ENCODE measurements at places on chromosomes 7 and 10. TPM values are rescaled to one million over a fixed set of nuclear protein-coding genes. Genes with fewer than 3 reads are reported as not detected.

XRCC2 gene
- 2.9 TPM for total RNA-seq

CYP2C18 gene
- total RNA-seq, result 4.5 TPM

CDK14 gene
- 32.0 TPM for total RNA-seq

COL26A1 gene
- 4.7 TPM for total RNA-seq

GRCh38 chr7:156625580-156625979 lies 15.0 kb upstream of the RNF32 start:
- DNase-seq, result no peak

- peak; percentile 92 for DNase-seq
These were observed 41.2 kb upstream of the TNS3 start for GRCh38 chr7:47622946-47623640.

PDK4 gene
- 86.9 TPM for total RNA-seq

DNA sequence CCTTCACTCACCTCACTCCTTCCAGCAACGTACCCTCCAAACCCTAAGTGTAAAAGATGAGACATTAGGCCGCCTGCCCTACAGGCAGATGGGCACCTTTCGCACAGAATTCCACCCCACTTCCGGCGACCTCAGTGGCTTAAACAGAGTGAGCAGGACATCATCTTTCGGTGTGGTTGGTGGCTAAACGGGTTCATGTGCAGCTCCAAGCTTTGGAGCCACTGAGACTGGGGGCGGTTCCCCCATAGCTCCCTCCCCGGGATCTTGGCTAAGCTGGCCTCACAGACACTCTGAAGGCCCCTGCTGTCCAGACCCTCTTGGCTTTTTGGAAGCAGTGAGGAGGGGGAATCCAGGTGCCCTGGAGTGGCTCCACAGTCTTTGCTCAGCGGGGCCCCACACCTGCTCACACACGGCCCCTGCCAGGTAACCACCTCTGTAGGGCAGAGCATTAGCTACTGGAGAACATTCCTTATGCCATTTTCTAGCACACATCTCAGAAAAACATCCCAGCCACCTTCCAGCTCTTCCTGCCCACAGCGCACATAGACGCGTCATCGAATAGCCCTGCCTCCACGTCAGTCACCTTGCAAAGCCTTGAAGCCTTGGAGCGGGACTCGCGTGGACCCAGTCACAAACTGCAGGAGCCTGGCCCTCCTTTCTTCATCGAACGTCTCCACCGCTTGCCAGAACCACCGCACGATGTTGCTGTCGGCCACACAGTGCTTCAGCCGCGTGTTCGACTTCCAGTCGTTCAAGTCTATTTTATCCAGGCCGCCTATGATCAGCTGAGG lies 108.8 kb downstream of the SMURF1 start:
- no peak for DNase-seq

GRCh38 chr7:157683747-157684156 lies 346.9 kb downstream of the DNAJB6 start:
- peak; percentile 10 for DNase-seq

DNA sequence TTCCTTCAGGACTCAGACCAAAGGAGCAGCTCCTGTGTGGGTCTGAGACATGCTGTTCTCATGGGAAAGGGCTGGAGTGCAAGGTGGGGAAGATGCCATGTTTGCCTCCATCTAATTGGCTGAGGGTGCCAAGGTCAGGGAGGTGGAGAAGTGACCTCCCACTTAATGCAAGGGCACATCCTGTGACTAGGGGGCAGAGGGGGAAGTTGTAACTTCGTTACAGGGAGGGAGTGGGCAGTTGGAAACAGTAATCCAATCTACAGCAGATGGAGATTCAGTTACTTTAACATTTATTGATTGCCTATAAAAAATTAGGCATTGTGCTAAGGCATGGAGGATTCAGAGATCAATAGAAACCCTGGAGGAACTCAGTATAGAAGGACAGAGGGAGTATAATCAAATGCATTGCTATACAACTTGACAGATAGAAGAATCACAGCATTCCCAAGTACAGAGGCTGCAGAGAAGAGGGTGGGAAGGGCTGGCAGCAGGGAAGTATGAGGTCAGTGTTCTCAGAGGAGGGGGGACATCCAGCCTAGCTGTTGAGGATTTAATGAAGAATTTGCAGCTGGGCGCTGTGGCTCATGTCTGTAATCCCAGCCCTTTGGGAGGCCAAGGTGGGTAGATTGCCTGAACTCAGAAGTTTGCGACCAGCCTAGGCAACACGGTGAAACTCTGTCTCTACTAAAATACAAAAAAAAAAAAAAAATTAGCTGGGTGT lies 75.9 kb downstream of the CCNY start:
- DNase-seq, result no peak

DNA sequence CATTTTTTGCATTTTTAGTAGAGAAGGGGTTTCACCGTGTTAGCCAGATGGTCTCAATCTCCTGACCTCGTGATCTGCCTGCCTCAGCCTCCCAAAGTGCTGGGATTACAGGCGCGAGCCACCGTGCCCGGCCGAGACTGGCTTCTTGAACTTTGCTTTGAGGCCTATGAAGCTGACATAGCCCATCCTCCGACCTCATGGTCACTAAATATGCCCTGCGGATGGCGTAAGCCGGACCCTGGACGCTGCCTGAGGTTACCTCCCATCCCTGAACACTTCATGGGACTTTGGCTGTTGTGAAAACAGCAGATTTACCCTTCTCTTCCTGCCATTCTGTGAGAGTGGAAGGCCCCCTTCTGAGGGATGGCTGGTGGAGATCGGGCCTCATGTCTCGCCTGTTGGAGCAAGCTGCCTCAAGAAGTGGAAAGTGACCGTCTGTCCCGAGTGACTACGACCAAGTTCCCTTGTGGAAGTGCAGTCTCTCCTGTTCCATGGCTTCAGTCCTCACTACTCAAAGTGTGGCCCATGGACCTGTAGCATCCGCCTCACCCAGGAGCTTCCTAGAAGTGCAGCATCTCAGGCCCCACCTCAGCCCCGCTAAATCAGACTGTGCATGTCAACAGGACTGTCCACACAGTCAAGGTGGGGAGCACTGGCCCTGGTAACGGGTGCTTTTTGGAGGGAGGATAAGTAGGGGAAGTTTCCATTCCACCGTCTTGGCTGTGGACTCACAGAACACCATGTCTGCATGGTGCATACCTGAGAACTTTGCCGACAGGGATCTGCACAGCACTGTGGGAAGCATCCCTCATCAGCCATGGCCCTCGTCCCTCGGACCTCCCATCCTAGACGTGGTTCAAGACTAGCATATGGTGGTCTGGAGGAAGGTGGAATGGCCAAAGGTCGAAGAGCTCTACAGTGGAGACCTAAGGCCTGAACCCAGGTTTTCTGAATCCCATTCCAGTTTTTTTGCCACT lies 210.5 kb upstream of the SHH start:
- DNase-seq, result no peak

UTF1 gene
- 0.52 TPM for total RNA-seq

DNA sequence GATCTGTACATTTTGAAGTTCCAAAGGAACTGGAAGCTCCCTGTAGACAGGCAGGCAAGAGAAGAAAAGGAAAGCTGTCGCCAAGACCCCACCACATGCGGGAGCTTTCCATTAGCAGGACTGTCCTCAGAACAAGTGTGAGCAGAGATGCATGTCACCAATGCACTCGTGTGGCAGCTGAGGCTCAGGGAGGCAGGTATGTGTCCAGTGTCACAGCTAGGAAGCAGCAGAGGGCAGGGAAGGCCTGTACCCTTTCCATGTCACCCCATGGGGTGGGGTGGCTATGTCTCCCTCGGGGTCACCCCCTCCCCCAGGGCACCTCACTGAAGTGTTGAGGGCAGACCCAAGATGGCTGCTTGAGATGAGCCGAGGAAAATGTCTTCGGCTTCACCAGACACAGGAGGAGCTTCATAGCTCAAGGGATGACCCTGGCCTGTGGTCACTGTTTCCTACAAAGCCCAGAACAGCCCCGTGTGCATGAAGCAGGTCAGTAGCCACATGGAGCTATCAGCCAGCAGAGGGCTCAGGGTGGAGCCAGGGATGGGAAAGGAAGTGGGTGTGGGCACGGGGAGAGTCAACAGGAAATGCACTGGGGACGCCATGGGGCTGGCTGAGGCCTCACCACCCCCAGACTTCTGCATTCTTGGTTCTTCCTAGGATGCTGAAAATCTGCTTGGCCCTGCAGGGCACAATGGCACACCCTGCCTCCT lies 96.6 kb downstream of the FAM53B start:
- peak; percentile 33 for DNase-seq

DNA sequence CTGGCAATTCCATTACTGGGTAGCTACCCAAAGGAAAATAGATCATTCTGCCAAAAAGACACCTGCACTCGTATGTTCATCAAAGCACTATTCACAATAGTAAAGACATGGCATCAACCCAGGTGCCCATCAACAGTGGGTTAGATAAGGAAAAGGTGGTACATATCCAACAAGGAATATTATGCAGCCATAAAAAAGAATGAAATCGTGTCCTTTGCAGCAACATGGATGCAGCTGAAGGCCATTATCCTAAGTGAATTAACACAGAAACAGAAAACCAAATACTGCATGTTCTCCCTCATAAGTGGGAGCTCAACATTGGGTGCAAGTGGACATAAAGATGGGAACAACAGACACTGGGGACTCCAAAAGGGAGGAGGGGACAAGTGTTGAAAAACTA lies 93.2 kb downstream of the HIP1 start:
- no peak for DNase-seq

DNA sequence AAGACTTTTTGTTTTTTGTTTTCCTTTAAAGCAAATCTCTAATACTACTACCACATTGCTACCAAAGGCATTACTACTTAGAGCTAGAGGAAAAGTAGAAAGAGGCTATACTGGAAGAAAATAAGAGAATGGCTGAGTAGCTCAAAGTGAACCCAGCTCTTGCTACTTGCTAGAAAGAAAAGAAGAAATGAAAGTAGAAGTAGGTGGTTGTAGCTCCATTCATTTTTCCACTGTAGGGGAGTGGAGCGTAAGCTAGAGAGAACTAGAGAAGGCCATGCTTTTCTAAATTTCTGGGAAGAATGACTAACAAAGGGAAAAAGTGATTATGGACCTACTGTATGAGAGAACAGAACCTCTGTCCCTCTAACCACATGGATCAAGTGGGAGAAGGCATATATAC lies 184.4 kb downstream of the PON1 start:
- no peak for DNase-seq

GRCh38 chr7:107555893-107556292 lies 7.8 kb downstream of the COG5 start:
- DNase-seq, result no peak

MARVELD1 gene
- 22.3 TPM for total RNA-seq

DNA sequence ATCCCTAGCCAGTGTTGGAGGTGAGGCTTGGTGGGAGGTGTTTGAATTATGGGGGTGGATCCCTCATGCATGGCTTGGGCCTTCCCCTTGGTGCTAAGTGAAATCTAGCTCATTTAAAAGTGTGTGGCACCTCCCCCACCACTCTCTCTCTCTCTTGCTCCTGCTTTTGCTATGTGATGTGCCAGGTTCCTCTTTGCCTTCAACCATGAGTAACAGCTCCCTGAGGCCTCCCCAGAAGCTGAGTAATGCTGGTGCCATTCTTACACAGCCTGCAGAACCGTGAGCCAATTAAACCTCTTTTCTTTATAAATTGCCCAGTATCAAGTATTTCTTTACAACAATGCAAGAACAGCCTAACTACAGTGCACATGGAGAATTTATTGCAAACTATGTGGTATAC lies 188.8 kb upstream of the POT1 start:
- DNase-seq, result no peak

DNA sequence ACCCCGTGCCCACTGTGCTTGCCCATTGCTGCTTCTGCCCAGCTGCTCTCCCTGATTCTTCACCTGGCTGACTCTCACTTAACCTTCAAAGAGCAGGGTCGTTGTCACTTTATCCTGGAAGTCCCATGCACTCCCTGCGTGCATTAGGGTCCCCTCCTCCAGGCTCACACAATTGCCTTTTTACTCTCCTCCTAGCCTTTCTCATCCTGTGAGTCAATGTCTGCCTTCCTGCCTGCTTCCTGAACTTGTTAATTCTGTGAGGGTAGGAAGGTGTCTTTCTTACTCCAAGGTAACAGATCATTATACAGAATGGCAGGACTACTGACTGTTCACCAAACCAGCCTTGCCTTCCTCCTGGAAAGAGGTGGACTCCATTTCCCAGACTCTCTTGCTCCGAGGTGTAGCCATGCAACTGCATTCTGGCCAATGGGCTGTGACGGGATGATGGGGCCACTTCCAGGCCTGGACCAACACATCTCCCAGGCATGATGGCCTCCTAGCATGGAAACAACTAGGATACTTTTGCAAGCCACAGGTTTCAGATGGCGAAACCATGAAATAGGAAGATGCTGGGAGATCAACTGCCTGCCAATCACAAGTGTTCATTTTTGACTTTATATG lies 54.7 kb downstream of the ARHGAP22 start:
- DNase-seq, result no peak

DNA sequence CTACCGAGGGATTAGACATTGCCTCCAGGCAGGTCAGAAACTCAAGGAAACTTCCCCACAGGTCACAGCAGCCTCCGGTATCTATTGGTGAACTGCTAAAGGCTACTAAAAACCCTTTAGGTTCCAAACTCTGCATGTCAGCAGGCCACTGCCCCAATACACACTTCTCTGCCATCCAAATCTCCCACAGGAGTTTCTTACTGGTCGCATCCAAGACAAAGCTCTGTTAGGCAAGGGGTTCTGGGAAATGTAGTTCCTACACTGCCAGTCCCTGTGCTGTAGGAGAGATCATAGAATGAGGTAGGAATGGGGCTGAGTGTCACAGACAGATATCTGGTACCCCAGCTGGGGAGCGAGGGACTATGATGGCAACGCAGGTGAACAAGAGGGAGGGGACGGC lies 757.0 kb upstream of the C7orf33 start:
- no peak for DNase-seq

DNA sequence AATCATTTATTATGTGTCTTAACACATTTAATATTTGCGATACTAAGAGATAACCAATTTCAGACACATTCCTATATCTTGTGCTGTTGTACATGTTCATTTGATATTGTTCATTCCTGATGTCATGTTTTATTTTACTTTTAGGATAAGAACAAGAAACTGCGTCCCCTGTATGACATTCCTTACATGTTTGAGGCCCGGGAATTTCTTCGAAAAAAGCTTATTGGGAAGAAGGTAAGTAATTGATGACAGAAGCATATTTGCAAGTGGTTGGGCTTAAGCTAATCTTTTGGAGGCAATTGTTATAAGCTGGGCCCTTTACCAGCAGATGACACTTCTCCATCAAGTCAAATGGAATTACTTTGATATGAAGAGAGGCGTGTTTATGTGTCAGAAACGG lies 155.3 kb downstream of the SND1 start:
- DNase-seq, result no peak

GRCh38 chr10:121597504-121598262 lies 561 bp downstream of the FGFR2 start:
- peak; percentile 57 for DNase-seq

DNA sequence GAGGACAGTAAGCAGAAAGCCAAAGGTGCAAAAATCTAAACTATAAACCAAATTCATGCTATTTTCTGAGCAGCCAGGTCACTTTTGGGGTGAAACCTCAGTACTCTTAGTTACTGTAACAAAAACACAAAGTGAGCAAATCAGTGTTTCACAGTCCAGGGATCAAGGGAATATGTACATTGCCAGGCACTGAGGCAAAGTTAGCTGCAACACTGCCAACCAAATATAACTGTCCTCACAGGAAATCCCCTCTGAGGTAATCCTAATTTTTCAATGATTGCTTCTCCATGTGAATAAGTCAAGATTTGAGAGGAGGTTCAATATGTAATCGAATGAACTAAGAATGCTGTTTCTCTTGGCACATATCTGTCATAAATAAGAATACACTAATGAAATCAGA lies 229.7 kb downstream of the TSPAN12 start:
- DNase-seq, result no peak

GRCh38 chr7:111903016-111903415 lies 303.2 kb downstream of the DOCK4 start:
- no peak for DNase-seq
